ENCODE measurements at places on chromosomes 1 and 21.

DNA sequence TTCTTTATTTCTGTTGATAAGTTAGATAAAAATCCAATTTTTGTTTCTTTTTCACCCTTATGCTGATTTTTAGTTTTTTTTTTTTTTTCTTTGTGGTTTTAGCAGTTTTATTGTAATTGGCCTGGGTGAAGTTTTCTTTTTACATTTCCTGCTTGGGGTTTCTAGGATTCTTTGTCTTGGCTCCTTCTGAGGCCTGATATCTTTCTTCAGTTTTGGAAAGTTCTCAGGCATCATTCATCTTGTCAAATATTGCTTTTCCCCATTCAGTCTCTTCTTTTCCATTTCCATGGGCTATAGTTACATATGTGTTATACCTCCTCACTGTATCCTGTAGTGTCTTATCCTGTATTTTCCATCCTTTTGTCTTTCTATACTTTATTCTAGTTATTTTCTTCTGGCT lies 28.5 kb downstream of the ST6GALNAC3 start:
- DNase-seq, result no peak

DNA sequence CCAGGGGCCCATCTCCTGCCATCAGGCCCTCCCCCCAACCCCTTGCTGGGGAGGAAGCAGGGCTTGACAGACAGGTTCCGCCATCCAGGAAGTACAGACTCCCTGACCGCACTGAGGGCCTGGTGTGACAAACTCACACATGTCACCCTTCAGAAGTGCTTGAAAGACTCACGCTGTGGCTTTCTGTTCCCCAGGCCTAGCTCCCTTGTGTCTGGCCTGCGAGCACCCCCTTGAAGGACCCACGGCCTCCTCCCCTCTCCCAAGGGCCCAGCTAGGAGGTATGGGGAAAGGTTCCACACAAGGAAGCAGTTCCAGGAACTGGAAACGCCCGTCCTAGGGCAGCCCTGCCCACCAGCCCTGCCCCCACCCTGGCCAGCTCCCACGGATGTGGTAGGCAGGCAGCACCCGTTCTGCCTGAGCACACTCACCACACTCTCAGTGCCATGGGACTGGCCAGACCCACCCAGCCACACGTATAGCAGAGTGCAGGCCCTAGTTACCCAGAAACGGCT lies 26.7 kb downstream of the SLC2A1 start:
- DNase-seq, result peak; percentile 52

DNA sequence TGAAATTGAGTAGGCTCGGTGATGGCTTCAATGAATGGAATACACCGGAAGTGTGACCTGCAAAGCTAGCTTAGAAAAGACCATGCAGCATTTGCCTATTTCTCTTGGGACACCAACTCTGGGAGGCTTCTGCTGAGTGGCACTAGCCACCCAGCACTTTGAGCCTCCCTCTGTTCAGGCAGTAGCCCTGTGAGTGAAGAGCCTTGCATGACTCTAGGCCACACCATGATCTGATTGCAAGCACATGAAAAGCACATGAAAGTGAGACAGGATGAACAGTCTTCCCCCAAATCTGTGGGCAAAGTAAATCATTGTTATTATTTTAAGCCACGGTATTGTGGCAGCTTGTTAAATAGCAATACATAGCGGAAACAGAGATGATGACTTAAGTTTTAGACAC lies 2.8 kb downstream of the CD48 start:
- DNase-seq, result no peak

DNA sequence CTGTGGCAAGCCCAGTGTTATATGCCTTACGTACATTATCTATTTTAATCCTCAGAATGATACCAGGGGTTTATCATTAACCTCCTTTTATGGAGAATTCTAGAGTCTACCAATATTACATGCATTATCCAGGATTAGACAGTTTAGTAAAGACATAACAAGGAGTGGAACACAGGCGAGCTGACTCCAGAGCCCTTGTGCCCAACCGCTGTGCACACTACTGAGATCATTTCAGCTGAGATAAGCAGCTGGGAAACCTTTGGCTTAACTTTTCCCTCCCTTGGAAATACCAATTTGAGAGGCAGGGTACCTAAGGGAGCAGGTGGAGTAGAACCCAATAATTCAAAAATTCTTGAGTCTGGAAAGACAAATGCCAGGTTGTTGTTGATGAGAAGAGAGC lies 59.8 kb upstream of the ATP1B1 start:
- DNase-seq, result no peak

DNA sequence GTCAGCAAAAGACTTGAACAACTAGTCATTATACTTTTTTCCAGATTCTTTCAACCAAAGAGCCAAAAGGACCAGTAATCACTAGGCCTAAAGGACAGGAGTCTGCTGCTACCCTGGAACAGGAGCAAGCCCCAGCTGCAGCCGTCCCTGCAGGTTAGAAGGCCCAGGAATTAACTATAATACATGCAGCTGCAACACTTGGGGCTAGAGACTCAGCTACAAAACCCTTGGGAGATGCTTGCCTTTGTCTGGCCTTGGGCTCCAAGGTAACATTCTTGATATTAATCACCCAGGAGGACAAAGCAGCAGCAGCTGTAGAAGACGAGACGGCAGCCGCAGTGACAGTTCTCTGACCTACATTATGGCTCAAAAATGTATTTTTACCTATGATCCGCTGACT lies 841.2 kb upstream of the ADGRL4 start:
- no peak for DNase-seq

DNA sequence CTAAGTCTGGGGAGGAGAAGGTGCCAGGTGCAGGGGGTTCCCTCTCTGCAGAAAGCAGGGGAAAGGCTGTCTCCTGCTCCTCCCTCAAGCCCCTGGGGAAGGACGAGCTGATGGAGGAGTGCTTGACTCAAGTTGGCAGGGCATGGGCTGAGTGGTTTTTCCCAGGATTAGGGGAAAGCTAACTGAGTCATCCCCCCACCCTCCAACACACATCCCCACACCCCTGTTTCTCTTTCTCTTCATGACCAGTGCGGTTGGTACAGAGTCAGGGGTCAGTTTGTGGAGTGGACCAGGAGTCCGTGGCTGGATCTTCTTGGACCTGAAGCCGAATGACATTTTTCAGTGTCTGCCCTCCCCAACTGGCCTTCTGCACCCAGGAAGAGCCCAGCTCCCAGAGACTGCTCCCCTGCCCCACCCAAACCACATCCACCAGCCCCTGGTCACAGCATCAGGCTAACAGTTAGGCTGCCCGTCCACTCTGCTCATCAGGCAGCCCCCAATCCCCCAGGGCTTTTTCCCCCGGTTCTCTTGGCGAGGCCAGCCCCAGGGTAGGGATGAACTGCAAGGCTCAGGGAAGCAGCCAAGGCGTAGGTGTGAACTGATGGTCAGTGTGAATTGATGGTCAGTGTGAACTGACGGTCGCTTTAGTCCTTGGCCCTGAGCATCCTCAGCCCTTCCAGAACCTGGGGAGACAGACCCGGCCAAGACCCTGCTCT lies 81.0 kb downstream of the PAX7 start:
- no peak for DNase-seq

GRCh38 chr1:208221291-208221622 lies 22.9 kb downstream of the PLXNA2 start:
- no peak for DNase-seq

DNA sequence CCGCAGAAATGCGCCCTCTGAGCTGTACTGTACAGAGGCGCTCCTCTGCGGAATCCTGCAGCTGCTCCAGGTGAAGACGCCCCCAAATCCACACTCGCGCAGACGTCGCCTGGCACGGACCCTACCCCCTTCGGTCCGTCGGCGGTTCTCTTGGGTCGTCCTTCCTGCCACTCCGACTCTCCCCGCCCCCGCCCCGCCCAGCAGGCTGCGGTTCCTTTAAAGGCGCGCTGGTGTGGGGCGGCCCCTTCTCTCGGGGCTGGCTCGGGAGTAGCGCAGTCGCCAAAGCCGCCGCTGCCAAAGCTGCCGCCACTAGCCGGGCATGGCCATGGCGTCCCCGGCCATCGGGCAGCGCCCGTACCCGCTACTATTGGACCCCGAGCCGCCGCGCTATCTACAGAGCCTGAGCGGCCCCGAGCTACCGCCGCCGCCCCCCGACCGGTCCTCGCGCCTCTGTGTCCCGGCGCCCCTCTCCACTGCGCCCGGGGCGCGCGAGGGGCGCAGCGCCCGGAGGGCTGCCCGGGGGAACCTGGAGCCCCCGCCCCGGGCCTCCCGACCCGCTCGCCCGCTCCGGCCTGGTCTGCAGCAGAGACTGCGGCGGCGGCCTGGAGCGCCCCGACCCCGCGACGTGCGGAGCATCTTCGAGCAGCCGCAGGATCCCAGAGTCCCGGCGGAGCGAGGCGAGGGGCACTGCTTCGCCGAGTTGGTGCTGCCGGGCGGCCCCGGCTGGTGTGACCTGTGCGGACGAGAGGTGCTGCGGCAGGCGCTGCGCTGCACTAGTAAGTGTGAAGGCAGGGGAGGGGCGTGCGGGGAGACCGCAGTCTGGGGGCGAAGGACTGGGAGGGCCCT lies at the start of gene RASSF5:
RASSF5 (plus strand) TSS at position 248 of the 846 bp plus-strand sequence; CDS start at position 320, 72 bp downstream.
- DNase-seq, result peak; percentile 59

GRCh38 chr1:93758842-93759515 lies 77.3 kb upstream of the BCAR3 start:
- no peak for DNase-seq

GRCh38 chr1:154441241-154441888 lies 36.2 kb downstream of the IL6R start:
- no peak for DNase-seq

- no peak for DNase-seq
These were observed 19.7 kb upstream of the EPS8L3 start for GRCh38 chr1:109783436-109783835.

DNA sequence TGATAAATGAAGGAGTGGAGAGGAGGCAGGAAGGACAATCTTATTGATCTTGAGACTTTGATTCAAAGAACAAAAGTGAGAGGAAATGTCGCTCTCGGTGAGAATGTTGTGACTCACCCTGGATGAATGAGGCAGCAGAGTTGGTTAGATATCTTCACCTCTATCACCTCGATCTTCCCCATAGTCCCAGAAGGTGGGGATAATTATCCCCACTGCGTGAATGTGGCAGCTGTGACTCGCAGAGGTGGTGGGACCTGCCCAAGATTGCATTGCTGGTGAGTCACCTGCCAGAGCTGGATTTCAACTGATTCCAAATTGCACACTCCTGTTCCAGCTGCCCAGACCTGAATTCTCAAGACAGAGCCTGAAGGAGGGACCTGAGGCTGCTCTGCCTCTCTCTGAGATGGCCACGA lies 105.0 kb downstream of the MATN1 start:
- no peak for DNase-seq

DNA sequence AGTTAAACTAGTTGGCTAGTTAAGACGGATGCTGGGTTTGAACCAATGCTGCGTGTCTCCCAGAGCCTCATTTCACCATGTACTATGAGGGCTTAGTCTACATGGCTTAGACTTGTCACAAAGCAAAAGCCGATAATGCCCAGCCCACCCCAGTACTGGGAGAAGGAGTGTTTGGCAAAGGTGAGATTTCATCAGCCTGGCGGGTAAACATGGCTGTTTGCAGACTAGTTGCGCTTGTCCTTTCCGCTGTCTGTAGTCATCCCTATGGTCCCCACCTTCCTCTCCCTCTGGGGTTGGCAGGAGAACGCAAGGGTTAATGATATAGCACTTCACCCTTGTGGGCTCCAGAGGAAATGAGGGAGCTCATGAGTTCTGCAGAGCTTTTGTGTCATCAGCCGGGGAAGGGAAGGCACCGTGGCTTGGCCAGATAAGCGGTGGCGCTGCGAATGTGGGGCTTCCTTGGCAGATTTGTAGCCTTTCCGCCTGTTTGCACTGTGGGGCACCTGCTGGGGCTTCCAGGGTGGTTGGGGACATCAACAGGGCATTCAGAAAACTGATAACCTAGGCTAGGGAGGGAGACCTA lies 29.2 kb downstream of the SOX13 start:
- no peak for DNase-seq

DNA sequence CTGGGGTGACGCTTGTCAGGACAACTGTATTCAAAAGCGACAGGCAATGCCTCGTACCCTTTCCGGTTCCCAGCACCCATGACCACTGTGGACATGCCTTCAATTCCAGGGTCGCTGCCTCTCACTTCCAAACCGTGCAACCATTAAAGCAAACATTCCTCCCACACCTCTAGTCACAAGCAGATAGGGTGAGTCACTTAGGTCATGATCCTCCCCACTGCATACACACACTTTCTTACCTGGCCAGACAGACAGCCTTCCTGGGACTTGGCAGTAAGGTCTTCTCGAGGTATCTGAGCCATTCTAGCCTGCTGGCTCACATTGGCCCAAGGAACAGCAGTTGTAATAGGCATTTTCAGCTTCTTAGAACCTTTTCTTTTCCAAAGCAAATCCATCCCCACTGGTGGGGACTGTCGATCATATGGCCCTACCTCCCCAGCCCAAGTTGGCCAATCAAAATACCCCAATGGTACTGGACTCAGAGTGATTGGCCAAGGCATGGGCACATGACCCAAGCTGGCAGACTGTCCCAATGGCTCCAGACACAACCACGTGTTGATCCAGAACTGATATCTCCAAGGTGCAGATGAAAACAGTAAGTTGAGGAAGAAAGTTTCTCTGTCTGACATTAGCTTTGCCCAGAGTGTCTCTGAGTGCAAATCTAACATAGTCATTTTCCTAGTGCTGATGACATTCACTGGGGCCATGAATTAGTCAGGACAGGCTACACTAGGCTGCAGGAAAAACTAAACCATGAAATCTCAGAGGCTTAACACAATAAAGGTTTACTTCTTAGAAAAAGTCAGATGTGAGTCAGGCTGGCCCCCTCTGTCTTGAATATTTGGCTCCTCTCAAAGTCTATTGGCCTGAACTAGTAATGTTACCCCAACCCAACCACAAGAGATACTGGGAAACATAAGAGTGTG lies 113.8 kb downstream of the RRAGC start:
- no peak for DNase-seq

DNA sequence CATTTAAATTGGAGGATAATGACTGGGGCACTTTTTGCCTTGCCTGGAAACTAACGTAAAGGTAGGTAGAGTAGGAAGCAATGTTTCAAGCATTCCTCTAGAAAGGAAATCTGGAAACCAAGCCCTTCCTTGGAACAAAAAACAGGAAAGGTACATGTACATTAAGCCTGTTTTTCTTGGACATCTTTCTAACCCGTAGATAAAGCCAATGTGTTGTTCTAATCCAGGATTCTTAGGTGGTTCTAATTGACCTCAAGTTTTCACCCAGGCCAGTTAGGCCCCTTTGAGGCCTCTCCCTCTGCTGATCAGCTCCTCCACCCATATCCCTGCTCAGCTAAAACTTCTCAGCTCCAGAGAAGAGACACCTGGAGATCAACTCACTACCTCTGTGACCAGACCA lies 6.3 kb upstream of the DUSP23 start:
- no peak for DNase-seq

GRCh38 chr1:163195728-163196448 lies 6.8 kb downstream of the RGS5 start:
- peak; percentile 22 for DNase-seq

DNA sequence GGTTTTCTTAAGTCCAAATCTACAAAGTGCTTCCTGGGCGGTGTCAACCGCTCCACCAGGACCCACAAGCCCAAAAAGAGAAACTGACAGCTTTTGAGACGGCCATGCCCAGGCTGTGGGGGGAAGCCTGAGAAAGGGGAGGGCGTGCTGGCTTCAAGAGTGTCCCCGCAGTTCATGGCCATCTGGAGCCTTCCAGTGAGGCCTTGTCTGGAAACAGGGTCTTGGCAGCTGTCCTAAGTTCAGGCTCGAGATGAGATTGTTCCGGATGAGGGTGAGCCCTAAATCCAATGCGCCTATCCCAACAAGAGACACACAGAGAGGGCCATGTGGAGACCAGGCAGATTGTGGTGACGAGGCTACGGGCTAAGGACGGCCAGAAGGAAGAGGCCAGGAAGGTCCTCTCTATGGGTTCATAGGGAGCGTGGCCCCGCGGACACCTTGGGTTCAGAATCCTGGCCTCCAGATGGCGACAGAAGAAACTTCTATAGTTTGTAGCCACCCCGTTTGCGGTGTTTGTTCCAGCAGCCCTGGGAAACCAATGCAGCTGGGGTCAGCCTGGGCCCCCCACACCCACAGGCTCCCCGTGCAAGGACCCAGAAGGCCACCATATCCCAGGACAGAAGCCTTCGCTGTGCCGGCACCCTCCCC lies 70.2 kb downstream of the ARHGEF16 start:
- no peak for DNase-seq
